SHP77 treated with DMSO at 0.1 percent for 48 hours (cell line): ENCODE measurements at places on chromosomes 3 and 15.

DNA sequence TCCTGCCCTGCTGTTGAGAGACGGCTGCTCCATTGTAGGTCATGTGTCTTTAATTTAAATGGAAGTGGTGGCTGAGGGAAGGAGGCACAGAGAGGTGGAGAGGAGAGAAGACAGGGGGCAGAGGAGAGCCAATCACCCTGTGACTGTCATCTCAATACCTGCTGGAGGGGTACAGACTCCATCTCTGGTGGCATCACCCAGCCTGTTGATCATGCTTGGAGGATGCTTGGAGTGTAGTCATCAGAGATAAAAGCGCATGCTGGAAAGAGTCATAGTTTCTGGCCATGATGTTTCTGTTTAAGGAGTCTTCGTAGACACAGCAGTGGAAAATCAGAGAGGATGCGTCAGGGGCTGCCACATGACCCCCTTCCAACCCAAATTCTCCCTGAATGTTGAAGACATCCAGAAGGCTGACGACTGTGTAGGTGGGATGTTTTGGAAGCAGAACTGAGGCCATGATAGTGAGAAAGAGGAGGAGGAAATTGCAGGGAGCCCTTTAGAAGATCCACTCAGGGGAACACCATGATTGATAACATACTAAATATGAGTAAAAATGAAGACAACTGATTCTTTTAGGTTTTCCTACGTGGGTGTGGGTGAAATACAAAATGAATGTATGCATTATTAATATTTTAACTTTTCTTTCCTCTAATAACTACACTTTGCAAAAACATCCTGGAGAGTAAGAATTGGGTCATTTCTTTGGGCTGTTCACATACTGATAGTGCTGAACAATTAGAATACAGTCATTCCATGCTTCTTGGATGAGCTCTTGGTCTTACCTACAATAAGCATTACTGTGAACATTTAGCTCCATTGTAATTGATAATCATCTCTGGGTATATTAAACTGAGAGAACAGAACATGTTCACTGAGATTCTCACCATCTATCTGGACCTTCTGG is 210.6 kb upstream of the ATP10A start:
- DNase-seq, result no peak

- DNase-seq, result no peak
These were observed 456.6 kb downstream of the SHQ1 start for GRCh38 chr3:72391659-72392058.

GRCh38 chr15:36415643-36416042 is 163.8 kb upstream of the CDIN1 start:
- DNase-seq, result no peak

DNA sequence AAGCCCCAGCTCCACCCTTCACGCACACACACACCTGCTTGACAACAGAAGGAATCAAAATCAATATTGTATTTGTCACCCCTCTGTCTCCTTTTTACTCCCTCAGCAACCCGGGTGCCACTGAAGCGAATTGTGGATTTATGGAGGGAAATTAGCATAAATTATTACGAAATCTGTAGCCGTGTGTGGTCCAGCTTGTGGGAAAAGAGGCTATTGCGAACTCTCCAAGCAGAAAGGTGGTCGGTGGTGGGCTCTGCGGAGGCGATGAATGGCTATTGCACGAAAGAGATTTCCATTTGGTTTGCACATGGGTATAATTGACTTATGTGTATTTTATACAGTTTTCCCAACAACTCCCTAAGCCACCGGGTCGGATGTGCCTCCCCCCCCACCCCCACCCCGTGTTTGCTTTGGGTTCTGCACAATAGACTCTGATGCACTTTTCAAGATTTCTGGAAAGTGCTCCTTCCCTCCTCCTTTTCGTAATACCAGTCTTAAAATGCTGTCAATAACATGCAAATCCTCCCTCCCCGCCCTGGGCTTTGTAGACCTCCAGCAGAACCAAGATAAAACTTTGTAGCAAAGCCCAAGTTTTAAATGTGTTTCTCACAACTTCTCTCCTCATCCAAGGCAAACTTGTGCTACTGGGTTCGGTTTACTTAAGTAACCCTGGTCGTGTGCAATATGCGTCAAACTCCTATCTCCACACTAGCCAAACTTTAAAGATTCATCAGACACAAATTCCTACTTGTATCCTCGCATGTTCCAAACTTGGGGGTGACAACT is 3.1 kb upstream of the FOXB1 start:
- DNase-seq, result peak; percentile 7

DNA sequence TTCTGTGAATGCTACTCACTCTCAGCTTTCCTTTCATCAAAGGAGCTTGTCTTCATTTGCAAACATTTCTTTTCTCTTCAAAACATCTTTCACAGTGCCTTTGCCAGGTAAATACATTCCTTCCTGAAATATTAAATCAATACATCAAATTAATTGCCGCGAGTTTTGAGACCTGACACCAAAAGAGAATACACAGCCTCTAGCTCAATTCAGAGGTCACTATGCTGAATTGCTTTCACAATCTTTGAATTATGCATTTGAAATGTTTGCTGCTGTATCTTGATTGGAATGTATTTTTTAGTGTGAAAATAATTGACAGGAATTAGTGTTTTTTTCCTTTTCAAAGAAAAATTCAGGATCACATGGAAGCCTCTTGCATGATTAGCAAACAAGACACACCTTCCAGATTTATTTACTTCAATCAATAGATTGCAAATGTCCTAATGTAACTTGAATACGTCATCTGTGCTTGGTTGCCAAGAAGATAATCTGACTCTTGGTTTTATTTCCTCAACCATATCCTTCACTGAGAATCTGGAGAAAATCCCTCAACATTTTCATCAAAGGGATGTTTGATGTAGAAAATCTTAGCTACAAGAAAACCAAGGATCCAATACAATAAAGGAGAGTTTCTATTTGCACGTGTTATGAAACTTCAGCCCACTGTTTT is 83.6 kb downstream of the KCNH8 start:
- DNase-seq, result no peak

DNA sequence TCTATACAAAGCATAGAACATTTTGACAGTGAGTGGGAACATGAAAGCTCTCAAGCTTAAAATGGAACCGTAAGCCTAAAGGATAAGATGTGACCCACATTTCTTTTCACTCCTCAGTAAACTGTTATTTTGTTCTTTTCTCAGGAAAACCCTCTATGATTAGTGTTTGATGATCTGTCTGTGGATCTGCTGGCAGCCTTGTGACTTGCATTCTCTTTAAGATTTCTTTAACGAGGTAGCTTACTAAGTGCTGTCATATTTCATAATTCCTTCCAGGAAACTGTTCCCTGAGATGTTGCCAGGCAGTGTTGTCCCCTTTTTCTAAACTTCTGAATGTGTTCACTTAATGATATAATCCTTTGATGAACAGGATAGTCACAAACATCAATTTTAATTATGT is 167.6 kb downstream of the PYDC2 start:
- DNase-seq, result no peak

DNA sequence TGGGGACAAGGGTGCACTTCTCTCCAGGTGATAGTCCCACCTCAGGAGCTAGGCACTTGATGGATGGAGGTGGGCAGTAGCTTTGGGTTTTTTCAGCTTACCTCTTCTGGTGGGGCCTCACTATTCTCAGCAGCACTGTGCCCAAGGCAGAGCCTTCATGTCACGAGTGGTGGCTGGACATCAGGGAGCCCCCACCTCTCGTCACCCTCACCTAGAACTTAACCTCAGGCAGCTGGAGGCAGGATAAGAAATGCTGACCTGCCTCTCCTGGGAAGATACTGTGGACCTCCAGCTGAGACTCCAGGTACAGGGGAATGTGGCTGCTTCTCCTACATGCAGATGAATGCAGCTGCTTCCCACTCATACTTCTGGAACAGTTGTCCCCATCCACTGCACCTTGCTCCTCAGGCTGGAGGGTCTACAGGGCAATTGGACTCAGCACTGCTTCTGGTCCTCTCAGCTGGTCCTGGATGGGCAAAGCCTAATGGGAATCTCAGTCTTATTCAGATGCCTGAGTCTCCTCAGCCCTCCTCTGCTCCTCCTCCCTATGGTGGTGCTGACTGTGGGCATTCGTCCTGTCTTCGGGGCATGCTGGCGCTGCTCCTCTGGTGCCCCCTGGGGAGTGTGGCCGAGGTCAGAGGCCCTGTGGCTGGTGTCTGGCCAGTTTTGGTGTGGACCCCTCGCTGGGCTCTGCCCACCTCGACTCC is 129.9 kb downstream of the KLF13 start:
- no peak for DNase-seq

- no peak for DNase-seq
These were observed 166.5 kb upstream of the ATP11B start for GRCh38 chr3:182626484-182627467.

- DNase-seq, result no peak
These were observed 7.2 kb upstream of the IVD start for GRCh38 chr15:40398413-40398873.

- no peak for DNase-seq
These were observed 231.1 kb downstream of the ADAMTS9 start for GRCh38 chr3:64456674-64457073.

- DNase-seq, result no peak
These were observed 26.8 kb upstream of the OCA2 start for GRCh38 chr15:28125673-28126651.

GRCh38 chr3:73868688-73869315 is 244.1 kb upstream of the PDZRN3 start:
- DNase-seq, result peak; percentile 43

GRCh38 chr15:85008474-85009260 is 27.0 kb downstream of the PDE8A start:
- no peak for DNase-seq

- DNase-seq, result no peak
These were observed 9.6 kb upstream of the RASA2 start for GRCh38 chr3:141477224-141477623.

- DNase-seq, result no peak
These were observed 95.4 kb downstream of the ABHD5 start for GRCh38 chr3:43786102-43786501.

GRCh38 chr3:141011232-141011996 is 39.7 kb upstream of the SPSB4 start:
- peak; percentile 40 for DNase-seq

DNA sequence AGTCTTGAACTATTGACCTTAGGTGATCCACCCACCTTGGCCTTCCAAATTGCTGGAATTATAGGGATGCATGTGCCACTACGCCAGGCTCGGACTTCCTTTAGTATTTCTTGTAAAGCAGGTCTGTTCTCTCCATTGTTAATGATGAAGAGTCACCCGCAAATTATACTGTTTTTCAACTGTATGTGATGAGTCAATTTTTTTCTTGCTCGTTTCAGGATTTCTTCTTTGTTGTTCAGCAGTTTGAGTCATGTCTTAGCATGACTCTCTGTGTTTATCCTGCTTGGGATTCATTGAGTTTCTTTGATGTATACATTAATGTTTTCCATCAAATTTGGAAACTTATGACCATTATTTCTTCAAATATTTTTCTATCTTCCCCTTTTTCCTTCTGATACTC is 28.9 kb downstream of the GRAMD1C start:
- DNase-seq, result no peak

DNA sequence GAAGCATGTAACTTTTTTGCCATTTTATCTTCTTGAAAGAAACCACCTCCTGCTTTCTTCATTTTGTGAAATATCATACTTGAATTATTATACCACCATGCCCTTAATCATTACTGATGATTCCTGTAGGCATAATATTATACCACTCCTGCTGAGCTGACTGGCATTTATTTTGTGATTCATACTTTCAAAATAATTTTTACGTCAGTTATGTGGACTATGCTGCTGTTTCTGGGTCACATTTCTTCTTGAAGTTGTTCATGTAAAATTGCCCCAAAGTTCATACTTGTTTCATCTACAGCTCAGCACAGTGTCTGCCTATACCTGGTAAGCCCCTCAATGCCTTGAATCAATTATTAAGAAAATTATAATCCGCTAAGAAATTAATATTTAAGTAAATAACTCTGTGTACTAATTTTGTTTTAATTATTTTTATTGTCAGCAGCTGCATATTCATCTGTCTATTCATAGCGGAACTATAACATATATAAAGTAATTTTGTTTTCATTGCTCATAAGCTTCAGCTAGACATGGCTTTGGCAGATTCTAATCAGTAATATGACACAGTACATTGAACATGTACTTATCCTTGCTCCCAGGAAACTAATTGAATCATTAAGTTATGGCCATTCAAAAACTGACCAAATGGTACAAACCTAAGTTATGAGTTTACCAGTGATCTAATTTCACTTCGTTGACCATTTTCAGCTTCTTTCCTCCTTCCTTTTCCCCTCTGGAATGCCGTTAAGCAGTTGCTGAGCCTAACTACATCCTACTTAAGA is 160.0 kb downstream of the NAALADL2 start:
- no peak for DNase-seq

DNA sequence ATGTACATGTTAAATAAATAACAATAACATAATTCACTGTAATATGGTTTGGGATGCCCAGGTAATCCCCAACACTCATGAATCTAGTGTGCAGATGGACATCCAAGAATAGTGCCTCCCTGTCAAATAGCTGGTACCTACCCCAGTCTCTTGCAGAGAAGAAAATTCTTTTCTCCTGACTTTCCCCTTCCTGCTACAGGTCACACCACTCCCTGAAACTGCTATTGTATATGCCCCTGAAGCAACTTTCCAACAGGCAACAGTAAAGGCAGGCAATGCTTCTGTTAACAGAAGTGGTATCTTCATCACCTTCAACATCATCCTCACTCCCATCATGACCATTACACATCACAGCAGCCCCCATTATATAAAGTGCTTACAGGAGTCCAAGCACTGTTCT is 431.6 kb downstream of the MAGI1 start:
- no peak for DNase-seq

DNA sequence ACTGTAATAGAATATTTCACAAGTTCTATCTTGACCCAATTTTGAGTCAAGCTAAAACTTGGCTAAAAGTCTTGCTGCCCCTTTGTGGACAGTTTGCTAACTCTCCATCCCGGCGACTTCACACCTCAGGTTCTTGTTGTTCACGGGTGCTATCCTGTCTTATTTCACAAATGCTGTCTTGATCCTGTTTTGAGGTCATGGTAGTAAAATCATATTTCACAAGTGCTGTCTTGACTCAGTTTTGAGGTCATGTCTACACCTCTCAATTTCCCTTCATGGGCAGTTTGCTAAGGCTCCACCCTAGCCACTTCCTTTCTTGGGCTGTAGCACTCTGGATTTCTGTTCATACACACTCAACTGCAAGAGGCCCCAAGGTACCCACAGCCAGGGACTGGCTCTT is 45.0 kb upstream of the GK5 start:
- DNase-seq, result no peak

- peak; percentile 1 for DNase-seq
These were observed 29.7 kb upstream of the OR4F6 start for GRCh38 chr15:101773496-101774100.

DNA sequence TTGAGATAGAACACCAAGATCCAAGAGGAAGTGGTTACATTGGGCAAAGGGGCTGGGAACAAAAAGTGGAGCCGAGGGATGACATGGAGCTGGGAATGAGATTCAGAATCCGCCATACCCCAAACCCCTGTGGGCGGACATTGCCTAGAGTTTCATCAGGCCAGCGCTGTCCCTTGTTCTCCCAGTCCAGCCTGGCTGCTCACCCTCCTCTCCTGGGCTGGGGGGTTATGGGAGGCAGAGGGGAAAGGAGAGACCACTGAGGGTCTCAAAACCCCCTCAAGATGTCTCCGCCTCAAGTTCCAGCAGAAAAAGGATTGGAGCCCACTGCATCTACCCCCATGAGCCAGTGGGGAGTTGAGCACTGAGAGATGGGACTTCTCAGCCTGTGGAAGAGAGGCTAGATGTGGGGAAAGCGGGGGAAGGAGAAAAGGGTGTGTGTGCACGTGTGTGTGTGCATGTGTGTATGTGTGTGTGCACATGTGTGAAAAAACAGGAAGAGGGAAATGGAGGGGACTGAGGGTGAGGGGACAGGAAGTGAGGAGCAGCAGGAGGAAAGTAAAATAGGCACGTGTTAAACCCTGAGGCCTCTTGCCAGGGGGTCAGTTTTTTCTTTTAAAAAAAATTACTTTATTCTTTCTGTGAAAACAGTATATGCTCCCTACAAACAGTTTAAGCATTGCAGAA is 14.3 kb downstream of the GRM2 start:
- DNase-seq, result no peak
